Smooth muscle cell of the coronary artery (primary cell): ENCODE measurements at places on chromosomes 16 and 17. TPM values are rescaled to one million over a fixed set of nuclear protein-coding genes. Genes with fewer than 3 reads are reported as not detected.

FBXW10B gene
- total RNA-seq, result 0.08 TPM in 1 of 2 replicates, not detected in the other

EVI2B gene
- 0.59 TPM in 1 of 2 replicates, not detected in the other for total RNA-seq

WNT3 gene
- 0.59 and 1.4 TPM in 2 replicates for total RNA-seq

TMEM114 gene
- not detected in 2 replicates for total RNA-seq

ARL17A gene
- total RNA-seq, result 1.3 and 2.1 TPM in 2 replicates

TBC1D3H gene
- not detected in 2 replicates for total RNA-seq

CSH2 gene
- not detected in 2 replicates for total RNA-seq

TEKT5 gene
- not detected in 2 replicates for total RNA-seq

KRTAP4-5 gene
- total RNA-seq, result not detected in 2 replicates

RAPGEFL1 gene
- total RNA-seq, result 0.70 and 0.98 TPM in 2 replicates

PTX4 gene
- total RNA-seq, result not detected in 2 replicates

ZNF624 gene
- 3.5 and 4.1 TPM in 2 replicates for total RNA-seq
